ENCODE measurements at places on chromosomes 11 and 22. TPM values are rescaled to one million over a fixed set of nuclear protein-coding genes. Genes with fewer than 3 reads are reported as not detected.
A peak's percentile ranks its signal among the peaks of the same experiment; 100 is the strongest.

DNA sequence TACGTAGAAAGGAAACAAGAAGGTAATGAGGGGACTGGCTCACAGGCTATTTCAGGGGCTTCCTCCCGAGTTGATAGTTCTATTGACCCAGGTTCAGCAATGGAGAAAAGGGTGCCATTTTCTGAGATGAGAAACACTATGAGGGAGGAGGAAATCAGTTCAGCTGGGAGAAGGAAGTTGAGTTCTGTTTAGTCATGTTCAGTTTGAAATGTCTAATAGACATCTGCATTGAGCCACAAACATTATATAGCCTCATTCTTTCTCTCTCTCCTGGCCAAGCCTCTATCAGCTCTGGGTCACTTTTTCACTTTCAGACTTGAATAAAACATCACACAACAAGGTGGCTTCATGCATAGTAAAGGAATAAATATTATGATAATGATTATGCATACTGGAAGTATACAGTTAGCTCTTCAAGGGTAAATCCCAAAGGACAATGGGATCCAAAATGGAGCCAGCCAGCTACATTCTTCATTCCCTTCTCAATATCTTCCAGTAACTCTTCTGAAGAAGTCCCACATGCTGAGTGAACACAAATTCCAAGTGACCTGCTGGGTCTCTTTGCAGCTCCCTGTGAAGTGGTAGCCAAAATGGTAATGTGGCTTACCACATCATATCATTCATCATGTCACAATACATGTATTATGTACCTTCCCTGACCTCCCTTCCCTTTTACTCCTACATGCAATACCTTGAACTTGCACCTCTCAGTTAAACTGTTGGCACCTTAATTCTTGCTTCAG is 80.9 kb upstream of the CD44 start:
- DNase-seq = no peak

DNA sequence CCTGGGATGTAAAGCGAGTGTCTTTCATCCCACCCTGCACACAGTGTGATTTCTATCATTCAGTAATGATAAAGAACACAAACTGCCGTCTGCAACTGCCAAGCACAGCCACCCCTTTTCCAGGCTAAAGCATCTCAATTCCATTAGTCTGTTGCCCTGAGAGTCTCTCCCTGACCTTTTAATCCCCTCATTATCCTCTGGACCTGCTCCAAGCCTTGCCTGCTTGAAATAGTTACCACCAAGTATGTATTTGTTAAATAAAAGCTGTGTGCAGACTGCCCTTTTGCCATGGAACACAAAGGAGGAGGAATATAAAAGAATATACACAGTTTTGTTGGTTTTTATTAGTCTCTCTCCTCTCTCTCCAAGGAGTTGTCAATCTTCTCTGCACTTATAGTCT is 13.0 kb downstream of the GRAP2 start:
- peak; percentile 85 for DNase-seq

GRCh38 chr11:65185869-65186341 is 4.2 kb downstream of the CAPN1 start:
- DNase-seq = no peak

- DNase-seq = no peak
These were observed 4.0 kb downstream of the THRSP start for GRCh38 chr11:78067704-78068103.

DNA sequence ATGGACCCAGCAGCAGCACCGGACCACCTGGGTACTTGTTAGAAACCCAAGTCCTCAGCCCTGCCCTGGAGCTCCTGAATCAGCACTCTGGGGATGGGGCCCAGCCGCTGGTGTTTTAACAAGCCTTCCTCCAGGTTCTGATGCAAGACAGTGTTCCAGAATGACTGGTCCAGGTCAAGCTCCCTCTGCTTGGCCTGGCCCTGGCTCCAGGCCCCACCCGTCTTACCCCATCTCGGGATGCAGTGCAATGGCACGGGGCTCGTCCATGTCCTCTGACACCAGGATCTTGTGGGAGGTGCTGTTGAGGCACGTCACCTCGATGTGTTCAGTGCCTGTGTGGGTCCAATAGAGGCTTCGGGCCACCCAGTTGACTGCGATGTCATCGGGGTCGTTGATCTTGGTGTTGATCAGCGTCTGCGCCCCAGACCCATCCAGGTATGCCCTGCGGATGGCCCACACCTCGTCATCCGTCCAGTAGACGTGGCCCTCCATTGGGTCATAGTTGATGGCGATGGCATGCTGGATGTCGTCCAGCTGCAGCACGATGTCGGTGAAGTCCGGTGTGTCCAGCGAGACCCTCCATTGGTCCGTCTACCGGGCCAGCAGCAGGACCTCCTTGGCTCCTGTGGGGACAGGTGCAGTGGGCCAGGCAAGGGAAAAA is 140.3 kb downstream of the CRYBB2 start:
- DNase-seq = no peak

- DNase-seq = peak; percentile 86
These were observed at the start of gene DRD2 for GRCh38 chr11:113475160-113475761. Gene DRD2, minus strand, starts transcription at chr11:113475398. Its CDS starts 50,747 bp downstream, at chr11:113424651.

DNA sequence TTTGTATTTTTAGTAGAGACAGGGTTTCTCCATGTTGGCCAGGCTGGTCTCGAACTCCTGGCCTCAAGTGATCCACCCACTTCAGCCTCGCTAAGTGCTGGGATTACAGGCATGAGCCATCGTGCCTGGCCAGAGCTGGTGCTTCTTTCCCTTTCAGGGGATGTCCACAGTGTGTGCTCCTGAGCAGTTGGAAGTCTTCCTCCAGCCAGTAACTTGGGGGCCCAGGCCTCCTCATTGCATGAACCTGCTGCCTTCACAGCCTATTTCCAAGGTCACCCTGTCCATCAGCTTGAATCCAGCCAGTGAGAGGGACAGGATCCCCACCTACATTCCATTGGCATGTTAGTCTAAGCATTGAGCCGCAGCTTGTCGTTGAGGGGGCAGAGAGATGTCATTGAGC is 12.5 kb downstream of the RTL6 start:
- no peak for DNase-seq

DNA sequence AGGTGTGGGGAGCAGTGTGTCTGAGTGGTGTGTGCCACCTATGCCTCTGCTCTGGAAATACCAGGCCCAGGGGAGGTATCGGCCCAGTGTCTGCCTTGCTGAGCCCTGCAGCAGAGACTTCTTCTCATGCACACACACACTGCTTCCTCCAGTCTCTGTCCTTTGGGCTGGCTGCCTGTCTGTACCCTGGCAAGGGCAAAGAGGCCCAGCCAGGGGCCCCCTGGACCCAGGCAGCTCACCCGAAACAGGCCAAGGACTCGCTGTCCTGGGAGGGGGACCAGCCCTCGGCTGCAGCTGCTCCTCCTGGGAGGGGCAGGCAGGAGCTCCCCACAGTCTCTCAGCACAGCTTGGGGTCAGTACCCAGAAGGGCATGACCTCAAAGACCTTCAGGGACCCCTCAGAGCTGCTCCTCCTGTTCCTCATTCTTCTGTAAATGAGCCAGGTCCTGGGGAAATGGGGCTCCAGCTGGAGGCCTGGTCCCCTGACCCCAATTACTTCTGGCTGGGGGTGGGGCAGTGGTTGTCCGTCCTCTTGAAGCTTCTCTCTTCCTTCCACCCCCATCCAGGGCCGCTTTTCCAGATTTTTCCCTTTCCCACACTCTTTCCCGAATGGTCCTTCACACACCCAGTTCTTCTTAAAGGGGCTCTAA is 24.5 kb upstream of the ALX4 start:
- no peak for DNase-seq

GRCh38 chr11:96841792-96842191 is 452.0 kb downstream of the JRKL start:
- no peak for DNase-seq

GRCh38 chr11:117005758-117006157 is 92.5 kb downstream of the SIK3 start:
- DNase-seq = no peak

GRCh38 chr11:115616971-115617370 is 112.8 kb upstream of the CADM1 start:
- no peak for DNase-seq

GRCh38 chr22:31945443-31945855 is 1.1 kb downstream of the YWHAH start:
- DNase-seq = peak; percentile 19

DNA sequence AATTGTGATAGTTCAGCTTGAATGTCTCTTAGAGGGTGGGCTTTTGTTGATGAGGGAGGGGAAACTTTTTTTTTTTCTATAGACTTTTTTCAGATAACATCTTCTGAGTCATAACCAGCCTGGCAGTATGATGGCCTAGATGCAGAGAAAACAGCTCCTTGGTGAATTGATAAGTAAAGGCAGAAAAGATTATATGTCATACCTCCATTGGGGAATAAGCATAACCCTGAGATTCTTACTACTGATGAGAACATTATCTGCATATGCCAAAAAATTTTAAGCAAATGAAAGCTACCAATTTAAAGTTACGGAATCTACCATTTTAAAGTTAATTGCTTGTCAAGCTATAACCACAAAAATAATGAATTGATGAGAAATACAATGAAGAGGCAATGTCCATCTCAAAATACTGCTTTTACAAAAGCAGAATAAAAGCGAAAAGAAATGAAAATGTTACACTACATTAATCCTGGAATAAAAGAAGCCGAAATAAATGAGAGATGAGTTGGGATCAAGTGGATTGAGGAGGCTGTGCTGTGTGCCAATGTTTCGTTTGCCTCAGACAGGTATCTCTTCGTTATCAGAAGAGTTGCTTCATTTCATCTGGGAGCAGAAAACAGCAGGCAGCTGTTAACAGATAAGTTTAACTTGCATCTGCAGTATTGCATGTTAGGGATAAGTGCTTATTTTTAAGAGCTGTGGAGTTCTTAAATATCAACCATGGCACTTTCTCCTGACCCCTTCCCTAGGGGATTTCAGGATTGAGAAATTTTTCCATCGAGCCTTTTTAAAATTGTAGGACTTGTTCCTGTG is 3.9 kb downstream of the MALAT1 start:
- DNase-seq = no peak

DNA sequence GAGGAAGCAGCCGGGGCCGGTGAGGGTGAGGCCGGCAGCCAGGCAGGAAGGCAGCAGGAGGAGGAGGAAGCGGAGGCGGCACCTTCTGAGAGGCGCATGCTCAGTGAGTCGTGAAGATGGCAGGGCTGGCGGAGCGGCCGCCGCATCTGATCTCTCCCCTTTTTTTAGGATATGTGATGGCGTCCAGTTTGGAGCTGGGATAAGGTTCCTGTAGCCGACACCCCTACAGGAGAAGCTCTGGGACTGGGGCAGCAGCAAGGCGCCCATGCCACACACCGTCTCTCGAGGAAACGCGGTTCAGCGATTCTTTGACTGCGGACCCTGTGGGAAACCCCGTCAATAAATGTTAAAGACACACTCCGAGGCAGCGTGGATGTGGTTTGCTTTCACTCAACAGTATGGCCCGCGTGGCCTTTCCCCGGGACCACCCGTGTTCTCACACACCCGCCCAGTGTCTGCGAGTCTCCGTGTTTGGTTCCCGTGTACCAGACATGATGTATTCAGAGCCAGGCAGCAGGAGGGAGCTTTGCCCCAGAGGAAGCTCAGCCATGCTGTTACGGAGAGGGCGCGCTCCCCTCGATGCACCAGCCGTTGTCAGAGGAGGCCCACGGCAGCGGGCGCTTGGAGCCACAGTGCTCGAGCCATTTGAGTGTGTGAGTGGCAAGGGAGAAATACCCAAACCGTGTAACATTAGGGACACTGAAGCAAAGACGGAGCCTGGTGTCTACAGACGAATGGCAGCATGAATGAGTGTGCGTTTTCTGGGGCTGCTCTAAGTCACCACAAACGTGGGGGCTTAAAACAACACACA is 27.7 kb upstream of the PARVB start:
- DNase-seq = no peak

GRCh38 chr11:126104420-126104819 is 41.8 kb upstream of the CDON start:
- DNase-seq = peak; percentile 86

HEPACAM gene
- not detected for total RNA-seq

KRTAP5-1 gene
- not detected for total RNA-seq

MPZL2 gene
- 2.3 TPM for total RNA-seq

KRTAP5-8 gene
- not detected for total RNA-seq

BATF2 gene
- not detected for total RNA-seq

CRYBB3 gene
- 0.19 TPM for total RNA-seq

KCNK7 gene
- total RNA-seq = 0.34 TPM
